EH (cell line): ENCODE measurements at places on chromosomes 12 and 14.

- DNase-seq: no peak
Measured at GRCh38 chr14:71607056-71607455, 325.2 kb upstream of the RGS6 start.

GRCh38 chr12:1916371-1917171, 1.9 kb downstream of the CACNA2D4 start:
- DNase-seq: no peak

DNA sequence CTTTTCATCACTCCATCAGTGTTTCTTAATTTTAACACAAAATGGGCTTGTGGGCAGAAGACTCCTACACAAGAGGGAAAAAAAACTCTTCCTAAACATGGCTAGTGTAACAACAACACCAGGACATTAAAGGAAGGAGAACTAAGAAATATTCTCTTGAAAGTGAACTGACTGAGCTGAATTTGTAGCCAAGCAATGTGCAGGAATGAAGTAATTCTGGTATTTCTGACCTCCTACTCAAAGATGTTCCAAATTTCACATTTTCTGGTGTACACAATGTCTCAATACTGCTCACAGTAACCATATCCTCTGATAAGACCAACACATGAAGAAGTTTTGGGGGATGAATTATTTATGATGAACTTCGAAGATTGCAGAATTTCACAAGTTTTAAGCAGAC, 357.3 kb downstream of the DUSP6 start:
- DNase-seq: no peak

- DNase-seq: peak; percentile 80
Measured at GRCh38 chr12:131827961-131828534, at the start of gene MMP17. Gene MMP17 (plus strand): TSS chr12:131828393. CDS start chr12:131828495, 102 bp downstream.

DNA sequence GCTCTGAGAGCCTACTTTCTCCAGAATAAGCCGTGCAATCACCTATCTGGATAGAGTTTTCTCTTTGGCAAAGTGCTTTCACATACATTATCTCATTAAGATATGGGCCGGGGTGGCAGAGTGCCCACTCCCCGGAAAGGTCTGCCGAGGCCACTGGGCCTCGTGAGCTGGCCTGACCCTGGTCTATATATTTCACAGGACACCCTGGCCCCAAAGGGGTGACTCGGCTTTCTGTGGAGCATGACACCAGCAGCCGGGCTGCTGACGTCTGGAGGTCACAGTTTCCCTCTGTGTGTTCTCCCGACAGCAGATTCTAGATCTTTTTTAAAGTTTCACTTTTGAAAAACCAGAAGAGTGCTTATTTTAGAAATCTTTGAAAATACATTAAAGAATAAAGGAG, 27.9 kb upstream of the ATP2A2 start:
- peak; percentile 30 for DNase-seq

DNA sequence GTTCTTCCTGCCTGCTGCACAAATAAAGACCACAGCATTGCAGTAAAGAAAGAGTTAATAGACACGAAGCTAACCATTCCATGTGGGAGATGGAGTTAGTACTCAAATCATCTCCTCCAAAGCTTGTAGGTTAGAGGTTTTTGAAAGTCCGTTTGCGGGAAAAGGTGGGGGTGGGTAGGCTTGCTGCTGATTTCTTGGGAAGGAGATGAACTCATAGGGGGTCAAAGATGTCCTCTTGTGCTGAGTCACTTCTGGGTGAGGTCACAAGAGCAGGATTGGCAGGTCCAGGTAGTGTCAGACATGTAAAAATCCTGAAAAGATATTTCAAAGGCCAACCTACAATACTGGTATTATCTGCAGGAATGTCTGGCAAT, 66.4 kb downstream of the PTHLH start:
- DNase-seq: no peak

DNA sequence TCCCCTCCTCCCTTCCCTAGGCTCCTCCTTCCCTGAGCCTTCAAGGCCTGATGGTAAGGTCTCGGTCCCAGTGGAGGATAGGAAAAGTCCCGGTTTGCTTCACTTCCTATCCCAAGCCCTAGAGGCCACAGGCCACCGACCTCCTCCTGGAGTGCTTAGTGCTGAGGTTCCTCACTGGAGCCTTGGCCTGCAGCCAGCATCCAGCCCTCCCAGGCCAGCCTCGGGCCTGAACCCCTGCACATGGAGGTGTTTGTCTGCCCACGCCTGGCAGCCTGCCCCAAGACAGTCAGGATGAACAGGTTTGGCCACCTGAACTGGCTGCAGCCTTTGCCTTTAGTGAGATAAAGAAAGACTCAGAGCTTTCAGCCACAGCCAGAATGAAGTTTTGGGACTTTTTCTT, 15.8 kb upstream of the KRT7 start:
- DNase-seq: no peak

- DNase-seq: no peak
Measured at GRCh38 chr14:37089410-37089809, 83.0 kb downstream of the SLC25A21 start.

DNA sequence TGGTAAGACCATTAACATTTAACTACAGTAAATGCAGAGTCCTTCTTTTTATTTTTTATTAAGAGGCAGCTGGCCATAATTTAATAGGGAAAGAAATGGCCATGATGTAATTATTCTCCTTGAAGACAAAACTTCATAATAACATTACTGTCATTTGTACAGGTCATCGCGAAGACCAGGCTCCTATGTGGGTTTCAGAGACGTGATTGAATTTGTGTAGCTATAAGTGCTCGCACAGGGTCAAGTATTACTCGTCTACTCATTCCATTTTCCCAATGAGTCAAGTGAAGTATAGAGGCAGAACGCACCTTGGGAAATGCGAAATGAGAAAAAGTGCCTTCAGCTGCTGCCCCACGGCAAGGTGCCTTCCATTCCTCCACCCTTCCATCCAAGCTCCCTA, 40.4 kb downstream of the EGLN3 start:
- no peak for DNase-seq

DNA sequence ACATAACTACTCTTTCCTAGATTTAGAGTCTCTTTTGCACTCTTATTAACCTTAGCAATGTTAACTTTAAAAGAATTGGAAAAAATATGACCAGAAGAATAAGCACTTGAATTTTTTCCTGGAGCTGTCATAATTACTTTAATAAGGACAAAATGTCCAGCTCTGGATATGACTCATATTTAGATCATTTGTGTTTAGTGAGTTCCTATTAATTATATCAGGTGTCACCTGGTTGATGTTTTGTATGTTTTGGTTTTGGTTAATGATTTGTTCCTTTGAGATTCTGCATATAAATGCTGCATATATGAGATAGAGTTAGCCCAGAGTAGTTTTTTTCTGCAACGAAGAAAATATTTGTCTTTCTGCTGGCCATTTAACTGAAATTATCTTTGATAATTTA, 5.1 kb downstream of the CLECL1 start:
- DNase-seq: no peak

DNA sequence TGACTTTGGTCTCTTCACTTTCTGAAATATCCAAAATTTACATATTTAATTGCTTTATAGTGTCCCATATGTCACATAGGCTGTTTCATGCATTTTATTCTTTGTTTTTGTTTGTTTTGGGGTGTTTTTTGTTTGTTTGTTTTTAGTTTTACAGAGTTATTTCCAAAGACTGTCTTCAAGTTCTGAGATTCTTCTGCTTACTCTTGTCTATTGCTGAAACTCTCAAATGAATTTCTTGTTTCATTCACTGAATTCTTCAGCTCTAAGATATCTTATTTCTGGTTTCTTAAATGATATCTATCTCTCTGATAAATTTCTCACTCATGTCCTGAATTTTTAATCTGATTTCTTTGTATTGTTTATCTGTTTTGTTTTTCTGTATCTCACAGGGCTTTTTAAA, 412.0 kb upstream of the ATP2B1 start:
- no peak for DNase-seq

GRCh38 chr14:72023128-72024042, 91.2 kb downstream of the RGS6 start:
- DNase-seq: peak; percentile 2

DNA sequence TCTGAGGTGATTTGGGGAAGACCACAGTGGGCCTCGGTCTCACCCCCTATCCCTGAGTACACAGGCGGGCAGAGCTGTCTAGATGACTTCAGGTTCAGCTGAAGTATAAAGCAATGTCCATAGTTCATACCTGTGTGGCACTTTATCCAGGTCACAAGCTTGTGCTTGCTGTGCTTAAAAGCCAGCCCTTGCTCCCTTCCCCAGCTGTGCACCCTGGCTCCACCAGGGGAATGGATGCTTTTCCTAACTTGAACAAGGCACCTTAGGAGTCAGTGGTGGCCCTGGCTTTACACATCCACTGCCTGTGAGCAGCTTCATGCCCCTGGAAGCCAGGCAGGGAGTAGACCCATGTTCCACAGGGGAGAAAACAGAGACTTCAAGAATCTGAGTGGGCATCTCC, 5.5 kb downstream of the CARMIL3 start:
- DNase-seq: no peak

DNA sequence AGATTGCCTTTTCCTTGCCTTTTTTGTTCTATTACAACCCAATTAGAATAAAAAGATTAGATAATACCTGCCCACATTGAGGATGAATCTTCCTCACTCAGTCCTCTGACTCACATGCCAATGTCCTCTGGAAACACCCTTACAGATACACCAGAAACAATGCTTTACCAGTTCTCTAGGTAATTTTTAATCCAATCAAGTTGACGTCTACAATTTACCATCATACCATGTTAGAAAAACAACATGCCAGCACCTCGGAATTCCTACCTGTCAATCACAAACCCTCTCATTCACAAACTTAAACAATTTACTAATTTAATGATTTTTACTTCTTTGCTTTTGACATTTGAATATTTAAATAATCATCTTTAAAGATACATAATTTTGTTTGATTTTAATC, 953.8 kb downstream of the TRHDE start:
- DNase-seq: no peak

DNA sequence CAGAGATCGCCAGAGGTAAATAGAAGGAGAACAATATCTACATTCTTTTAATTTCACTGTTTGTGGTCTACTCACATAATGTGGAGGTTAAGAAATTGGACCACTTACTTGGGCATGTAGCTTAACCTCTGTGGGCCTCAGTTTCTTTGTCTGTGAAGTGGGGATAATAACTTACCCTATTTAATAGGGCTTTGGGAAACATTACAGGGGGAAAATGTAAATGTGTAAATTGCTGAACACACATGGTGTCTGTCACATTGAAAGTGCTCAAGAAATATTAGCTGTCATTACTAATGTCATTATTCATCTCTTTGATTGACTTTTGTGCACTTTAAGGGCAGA, 140.5 kb downstream of the SLC8A3 start:
- no peak for DNase-seq

DNA sequence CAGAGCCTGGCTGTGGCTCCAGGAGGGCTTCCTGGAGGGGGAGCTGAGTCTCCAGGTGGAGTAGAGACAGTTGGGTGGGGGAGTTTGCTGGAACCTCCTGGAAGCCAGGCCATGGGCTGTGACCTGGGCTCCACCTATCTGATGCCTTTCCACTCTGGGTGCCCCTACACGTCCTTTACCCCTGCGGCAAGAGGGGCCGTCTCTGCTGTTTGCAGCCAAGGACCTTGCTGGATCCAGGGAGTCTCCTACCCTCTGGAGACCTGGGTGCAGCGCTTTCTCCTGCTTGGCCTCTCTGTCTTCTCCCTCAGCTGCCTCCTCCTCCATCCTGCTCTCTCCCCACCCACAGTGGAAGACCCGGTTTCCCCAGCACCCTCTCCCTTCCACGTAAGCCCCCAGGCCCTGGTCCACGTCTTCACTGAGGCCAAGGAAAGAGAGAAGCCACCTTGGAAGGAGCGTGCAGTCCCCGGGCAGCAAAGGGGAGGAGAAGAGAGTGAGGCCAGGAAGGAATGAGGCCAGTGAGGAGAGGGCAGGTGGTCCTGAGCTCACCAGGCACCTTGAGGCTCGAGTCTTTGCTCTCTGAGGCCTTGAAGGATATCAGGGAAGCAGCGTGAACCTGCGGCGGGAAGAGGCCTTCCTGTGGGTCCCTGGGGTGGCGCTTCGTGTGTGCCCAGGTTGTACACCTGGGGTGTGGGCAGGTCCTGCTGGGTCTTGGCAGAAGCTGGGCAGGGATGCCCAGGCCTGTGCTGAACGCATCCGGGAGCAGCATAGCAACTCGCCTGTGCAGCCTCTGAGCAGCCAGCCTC, 294.3 kb upstream of the RTL1 start:
- no peak for DNase-seq

GRCh38 chr12:80593766-80594165, 113.7 kb upstream of the MYF6 start:
- peak; percentile 94 for DNase-seq

DNA sequence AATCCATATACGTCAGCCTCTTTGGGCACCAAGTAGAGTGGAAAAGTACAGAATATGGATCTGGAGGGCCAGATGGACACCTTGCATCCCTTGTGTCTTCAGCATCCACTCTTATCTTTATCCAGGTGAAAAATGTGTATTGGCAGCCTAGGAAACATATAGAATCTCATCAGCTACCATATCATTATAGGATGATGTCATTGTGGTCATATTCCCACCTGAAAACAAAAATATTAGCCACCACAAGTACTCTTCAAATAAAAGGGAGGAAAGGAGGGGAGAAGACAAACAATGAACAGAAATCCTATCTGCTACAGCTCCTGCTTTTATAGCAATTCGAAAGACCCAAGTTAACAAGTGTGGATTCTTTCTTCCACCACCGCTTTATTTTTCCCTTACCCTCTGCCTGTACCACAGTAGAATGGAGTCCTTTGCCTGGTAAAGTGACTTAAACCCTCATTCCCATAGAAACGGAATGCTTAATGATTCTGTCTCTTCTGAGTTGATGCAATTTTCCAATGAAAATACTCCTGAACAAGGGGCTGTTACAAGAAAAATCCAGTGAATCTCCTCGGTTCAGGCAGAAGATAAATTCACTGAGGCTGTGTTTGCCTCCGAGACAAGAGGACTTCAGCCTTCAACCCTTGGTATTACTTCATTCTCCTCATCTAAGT, 13.8 kb upstream of the IL26 start:
- DNase-seq: no peak

DNA sequence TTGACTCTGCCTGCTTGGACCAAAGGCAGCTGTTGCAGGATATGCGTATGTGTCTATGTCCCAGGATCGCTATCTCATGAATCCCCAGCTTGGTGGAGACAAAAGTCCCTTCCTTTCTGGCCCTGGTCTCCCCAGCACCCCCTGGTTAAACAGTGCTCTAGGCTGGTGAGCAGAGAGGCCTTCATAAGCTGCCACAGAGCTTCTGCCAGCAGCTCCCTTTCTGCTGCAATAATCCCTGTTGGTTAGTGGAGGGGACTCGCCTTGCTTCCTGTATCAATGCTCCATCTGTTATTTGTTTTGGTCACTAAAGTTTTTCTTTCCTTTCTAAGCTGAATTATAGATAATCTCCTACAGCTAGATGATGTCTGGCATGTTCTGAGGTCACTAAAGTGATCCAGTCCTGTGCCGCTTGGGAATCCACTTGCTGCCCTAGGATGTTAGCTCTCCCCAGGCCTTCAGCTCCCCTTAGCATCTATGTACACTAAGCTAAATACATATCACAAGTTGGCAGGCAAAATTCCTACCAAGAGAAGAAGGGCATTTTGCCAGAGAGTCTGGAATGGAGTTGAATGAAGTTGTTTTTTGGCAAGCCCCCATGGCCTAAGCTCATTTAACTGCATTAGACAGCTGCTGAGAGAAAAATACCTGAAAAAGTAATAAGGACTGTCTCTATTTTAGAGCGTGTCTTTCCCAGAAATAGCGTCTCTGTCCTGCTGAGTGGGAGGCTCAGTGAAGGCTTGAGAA, 47.8 kb downstream of the RDH12 start:
- no peak for DNase-seq
